Activated T-cell treated with anti-CD3 and anti-CD28 coated beads, Interleukin-2, amount 50 U/mL, for 48 hours (primary cell): ENCODE measurements at places on chromosomes 6 and 20.

- peak; percentile 86 for DNase-seq
These were observed 64.8 kb downstream of the KIAA0319 start for GRCh38 chr6:24581084-24581669.

DNA sequence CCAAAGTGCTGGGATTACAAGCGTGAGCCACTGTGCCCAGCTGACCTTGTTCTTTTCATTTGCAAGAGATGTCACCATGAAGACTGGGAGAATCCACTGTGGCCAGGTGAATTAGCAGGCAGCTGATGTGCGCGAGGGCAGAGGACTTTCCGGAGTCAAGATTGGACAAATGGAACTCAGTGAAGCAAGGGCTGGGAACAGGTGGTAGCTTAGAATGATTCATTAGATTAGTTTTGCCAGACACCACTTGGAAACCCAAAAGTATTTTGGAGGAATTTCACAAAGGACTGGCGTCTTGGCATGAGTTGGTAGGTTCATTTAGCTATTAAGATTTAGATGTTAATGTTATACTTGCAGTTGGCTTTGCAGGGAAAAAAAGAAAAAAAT is 4.7 kb upstream of the AKAP7 start:
- no peak for DNase-seq

DNA sequence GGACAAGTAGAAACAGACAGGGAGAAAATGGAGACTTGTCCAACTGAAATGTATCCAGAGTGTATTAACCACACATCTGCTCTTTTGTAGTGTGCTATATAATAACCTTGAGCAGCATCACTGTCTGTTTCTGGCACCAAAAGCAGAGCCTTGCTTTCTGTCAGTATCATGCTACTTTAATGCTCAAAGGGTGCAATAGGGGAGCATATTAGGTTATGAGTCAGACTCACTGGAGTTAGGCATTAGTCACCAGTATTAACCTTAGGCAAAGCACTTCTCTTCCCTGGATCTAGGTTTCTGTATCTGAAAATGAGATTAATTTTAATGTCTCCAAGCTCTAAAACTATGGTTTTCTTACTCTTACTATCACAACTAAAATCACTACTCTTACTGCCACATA is 280.1 kb downstream of the TFAP2B start:
- DNase-seq = no peak

DNA sequence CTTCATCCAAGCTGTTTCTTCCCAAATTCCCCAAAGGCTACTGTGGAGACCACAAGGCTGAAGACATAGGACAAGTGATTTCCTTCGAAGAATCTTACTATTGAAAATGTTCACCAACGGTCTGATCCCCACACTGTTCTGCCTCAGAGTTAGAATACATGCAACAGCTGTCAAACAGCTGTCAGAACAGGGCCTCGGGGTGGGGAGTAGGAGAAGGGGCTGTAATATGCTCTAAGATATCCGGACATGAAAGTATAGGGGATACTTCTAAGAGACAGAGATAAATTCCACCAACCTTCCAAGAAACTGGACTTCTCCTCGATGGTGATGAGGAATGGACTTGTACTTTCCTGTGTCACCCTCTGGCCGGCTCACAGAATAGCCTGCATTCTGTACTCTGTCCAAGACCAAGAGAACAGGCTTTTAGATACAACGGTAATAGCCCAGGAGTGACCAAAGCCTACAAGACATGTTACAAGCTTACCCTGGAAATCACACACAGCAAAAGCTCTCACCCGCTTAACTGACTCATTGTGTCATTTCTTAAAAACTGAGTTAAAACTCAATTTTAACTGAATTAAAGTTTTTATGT is 69.2 kb upstream of the PTGIS start:
- DNase-seq = no peak

DNA sequence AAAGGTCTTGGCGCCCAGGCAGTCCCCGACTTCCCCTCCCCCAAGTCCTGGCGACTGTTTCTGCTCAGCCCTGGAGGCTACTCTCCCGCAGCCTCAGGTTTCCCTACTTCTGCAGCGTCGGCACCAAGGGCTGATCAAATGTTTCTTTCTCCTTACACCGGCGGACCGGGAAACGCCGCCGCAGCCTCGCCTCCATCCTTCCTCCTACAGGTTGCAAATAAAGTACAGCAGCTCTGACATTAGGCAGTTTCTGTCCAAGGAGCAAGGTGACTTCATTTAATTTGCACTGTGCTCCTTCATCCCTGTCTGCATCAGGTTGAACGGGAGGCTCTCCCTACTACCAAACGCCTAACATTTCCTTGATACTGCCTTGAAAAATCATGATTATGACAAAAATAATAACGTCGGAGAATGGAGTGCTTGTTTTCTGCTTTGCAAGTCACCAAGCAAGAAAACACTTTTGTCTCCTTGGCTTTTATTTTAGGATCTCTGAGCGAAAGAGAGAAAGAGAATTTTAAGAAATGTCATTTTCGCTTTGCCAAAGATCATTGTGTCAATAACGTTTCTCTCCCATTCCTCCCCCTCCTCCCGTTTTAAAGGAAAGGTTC is 1.0 kb downstream of the CLIC5 start:
- peak; percentile 47 for DNase-seq

DNA sequence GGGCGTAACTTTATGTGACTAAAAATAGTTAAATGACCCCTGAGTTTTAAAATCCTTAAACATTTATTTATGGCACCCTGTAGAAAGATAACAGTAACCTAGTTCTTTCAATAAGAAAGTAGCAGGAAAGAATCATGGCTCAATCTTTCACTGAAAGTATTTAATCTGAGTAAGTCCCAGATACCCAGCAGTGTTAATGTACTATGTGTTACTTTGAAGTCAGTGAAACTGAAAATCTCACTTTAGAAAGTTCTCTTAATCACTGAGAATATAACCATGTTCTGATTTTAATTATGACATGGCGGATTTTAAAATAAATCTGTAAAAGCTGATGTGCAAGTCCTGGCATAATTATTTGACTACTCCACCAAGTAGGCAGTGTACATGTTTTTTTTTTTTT is 8.1 kb upstream of the HEY2 start:
- DNase-seq = no peak

- DNase-seq = no peak
These were observed 35.8 kb downstream of the GCNT2 start for GRCh38 chr6:10556992-10557391.

- no peak for DNase-seq
These were observed 30.9 kb downstream of the LRRC1 start for GRCh38 chr6:53825532-53826321.

GRCh38 chr20:32920066-32920465 is 61.3 kb downstream of the EFCAB8 start:
- no peak for DNase-seq

- DNase-seq = no peak
These were observed 68.1 kb downstream of the ITCH start for GRCh38 chr20:34431168-34431567.

DNA sequence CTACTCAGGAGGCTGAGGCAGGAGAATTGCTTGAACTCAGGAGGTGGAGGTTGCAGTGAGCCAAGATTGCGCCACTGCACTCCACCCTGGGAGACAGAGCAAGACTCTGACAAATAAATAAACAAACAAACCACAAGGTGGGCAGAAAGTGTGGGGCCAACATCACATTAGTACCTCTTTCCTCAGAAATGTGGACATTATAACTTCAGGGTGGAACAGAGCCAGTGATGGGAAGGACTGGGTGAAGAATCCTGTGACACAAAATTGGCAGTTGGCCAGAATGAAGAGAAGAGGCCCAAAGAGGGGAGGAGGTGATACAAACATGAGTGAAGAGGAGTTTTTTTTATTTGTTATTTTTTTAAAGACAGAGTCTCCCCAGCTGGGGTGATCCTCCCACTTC is 50.6 kb downstream of the NUP153 start:
- DNase-seq = no peak

GRCh38 chr20:63847237-63848002 is 13.9 kb upstream of the ABHD16B start:
- no peak for DNase-seq

DNA sequence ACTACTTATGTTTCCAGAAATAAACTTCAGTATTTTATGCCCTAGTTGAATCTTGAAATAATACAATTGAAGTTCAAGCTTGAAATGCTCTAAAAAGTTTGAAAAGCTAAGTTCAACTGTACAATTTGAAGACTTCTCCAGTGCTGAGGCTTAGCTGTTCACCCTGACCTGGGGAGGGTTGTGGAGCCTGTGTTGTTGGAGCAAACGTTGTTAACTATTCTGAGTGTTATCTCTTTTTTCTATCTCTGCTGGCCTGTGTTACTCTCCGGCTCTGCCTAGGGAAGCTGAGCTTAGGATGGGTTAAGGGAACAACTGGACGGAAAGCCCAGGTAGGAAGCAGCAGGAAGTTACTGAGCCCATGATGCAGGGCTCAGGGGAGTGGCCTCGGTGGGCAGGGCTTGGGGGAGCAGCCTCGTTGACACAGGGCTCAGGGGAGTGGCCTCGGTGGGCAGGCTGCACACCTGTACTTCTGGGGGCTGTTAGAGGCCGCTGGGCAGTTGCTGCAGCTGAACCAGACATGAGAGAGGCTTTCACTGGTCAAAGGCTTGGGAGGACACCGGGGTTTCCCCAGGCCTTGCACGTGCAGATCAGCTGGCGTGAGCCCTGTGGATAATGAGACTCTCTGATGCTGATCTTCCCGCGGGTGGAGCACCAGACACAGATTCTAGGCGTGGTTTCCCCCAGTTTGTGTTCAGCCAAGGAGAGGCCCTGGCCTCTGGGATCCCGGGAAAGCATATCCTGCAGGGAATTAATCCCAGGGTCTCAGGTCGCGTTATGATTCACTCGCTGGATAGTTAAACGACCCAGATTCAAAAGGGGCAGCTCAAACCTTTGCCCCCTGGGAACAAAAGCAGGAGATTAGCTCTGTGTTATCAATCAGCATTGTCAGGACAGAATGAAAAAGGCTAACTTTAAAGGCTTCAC is 58.9 kb downstream of the ERMARD start:
- DNase-seq = no peak

DNA sequence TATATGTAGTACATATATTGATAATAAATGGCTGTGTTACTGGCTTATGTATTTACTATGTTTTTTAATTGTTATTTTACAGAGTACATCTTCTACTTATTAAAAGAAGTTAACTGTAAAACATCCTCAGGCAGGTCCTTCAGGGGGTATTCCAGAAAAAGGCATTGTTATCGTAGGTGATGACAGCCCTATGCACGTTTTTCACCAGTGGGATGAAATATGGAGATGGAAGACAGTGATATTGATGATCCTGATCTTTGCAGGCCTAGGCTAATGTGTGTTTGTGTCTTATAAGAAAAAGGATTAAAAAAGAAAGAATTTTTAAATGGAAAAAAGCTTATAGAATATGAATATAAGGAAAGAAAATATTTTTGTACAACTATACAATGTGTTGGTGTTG is 7.5 kb downstream of the CD2AP start:
- DNase-seq = no peak

- no peak for DNase-seq
These were observed 85.0 kb downstream of the PLCG1 start for GRCh38 chr20:41222296-41222695.

DNA sequence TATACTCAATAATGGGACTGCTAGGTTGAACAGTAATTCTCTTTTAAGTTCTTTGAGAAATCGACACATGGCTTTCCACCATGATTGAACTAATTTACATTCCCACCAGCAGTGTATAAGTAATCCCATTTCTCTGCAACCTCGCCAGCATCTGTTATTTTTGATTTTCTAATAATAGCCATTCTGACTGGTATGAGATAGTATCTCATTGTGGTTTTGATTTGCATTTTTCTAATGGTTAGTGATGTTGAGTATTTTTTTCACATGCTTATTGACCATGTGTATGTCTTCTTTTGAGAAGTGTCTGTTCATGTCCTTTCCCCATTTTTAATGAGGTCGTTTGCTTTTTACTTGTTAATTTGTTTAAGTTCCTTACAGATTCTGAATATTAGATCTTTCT is 66.5 kb downstream of the STK4 start:
- DNase-seq = no peak

- DNase-seq = no peak
These were observed 82.1 kb downstream of the GCNT2 start for GRCh38 chr6:10603219-10603618.

- no peak for DNase-seq
These were observed 554.2 kb downstream of the CDH26 start for GRCh38 chr20:60512443-60512842.

- DNase-seq = no peak
These were observed 24.1 kb upstream of the GCLC start for GRCh38 chr6:53568776-53569616.

- DNase-seq = no peak
These were observed 706.1 kb downstream of the KIF16B start for GRCh38 chr20:15866916-15867730.

GRCh38 chr6:170030821-170031471 is 259.9 kb downstream of the DLL1 start:
- DNase-seq = no peak

DNA sequence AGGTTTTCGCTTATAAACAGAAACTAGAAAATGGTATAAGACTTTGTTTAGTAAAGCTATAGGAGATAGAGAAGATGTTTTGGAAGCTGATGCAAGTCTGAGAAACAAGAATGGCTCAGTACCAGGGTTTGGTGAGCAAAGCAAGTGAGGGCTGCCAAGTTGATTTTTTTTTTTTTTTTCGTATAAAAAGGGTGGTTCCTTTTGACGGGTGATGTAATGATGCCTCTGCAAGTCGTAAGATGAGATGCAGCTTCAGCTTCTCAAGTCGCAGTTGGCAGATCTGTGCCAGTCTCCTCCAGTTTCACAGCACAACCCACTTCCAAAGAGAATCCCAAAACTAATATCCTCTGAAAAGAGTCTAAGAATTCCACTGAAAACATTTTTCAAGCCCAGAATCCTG is 252.8 kb upstream of the CDH4 start:
- no peak for DNase-seq

GRCh38 chr6:127912914-127913313 is 12.1 kb upstream of the THEMIS start:
- DNase-seq = no peak

GRCh38 chr20:44460795-44461141 is 14.9 kb upstream of the TTPAL start:
- DNase-seq = no peak

DNA sequence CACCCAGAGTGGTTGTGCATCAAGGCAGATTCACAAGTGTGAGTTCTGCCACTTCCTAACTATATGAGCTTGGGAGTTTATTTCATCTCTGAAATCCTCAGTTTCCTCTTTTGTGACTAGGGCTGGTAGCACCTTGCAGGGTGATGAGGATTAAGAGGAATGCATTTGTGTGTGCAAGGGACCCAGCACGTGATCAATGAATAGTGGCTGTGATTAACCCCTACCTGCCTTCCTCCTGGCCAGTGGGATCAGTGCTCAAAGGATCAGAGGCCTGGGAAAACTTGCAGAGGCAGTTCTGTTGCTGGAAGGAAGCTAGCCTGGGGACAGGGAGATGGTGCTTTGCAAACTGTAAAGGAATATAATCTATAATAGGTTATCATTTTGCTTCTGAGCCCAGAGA is 7.3 kb downstream of the SDC4 start:
- DNase-seq = no peak

DNA sequence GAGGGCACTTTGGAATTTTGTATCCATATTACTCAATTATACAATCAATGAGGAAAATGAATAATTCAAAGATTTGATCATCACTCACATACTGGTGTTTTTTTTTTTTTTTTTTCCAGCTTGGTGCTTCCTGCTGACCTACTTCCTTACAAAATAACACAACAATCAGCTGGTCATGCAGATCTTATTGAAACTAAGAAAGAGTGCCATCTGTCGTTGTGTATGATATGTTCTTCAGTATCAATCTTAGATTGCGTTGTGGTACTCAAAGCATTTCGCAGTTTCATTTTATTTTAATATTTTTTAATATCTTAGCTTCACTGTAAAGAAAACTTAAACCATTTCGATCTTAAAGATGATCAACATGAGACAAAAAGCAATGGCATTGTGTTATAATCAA is 155.6 kb downstream of the OGFRL1 start:
- no peak for DNase-seq
